ENCODE measurements at places on chromosomes 12 and 14. TPM values are rescaled to one million over a fixed set of nuclear protein-coding genes. Genes with fewer than 3 reads are reported as not detected.

CLEC6A gene
- not detected for total RNA-seq

USP5 gene
- 65.2 TPM for total RNA-seq

BEGAIN gene
- total RNA-seq, result 1.6 TPM

NGB gene
- total RNA-seq, result not detected

MYO1A gene
- total RNA-seq, result 3.0 TPM

ARHGEF25 gene
- 0.67 TPM for total RNA-seq

TMEM30B gene
- total RNA-seq, result 3.0 TPM

DNA sequence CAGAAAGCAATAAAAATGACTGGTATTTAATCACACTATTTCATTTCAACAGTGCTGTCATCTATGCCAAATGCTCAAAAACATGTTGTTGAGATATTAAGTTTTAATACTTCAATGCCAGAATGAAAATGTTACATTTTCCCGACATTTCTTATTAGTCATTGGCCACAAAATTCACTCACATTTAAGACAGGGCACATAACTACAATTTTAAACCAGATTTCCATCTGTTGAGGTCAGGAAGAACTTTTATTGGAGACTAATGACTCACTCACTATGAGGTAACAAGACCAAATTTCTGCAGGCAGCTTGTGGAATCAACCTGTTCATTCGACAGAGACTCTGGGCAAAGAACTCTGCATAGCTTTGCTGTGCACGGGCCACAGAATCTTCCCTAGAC, 36.8 kb downstream of the PPTC7 start:
- no peak for DNase-seq

- DNase-seq, result no peak
Observed at GRCh38 chr12:127770118-127770517, 496.9 kb upstream of the TMEM132C start.

DNA sequence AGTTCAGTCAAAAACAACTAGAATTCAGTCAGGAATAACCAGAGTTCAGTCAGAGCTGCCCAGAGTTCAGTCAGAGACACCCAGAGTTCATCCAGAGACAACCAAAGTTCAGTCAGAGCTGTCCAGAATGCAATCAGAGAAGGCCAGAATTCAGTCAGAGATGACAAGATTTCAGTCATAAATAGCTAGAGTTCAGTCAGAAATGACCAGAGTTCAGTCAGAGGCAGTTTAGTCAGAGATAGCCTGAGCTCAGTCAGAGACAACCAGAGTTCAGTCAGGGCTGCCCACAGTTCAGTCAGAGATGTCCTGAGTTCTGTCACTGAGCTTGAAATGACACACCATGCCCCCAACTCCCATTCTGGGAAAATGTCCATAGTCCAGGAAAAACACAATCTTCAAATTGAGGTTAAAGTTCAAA, 1102.8 kb downstream of the BCL11B start:
- no peak for DNase-seq

- no peak for DNase-seq
Observed at GRCh38 chr12:78534311-78534710, 330.3 kb upstream of the SYT1 start.

DNA sequence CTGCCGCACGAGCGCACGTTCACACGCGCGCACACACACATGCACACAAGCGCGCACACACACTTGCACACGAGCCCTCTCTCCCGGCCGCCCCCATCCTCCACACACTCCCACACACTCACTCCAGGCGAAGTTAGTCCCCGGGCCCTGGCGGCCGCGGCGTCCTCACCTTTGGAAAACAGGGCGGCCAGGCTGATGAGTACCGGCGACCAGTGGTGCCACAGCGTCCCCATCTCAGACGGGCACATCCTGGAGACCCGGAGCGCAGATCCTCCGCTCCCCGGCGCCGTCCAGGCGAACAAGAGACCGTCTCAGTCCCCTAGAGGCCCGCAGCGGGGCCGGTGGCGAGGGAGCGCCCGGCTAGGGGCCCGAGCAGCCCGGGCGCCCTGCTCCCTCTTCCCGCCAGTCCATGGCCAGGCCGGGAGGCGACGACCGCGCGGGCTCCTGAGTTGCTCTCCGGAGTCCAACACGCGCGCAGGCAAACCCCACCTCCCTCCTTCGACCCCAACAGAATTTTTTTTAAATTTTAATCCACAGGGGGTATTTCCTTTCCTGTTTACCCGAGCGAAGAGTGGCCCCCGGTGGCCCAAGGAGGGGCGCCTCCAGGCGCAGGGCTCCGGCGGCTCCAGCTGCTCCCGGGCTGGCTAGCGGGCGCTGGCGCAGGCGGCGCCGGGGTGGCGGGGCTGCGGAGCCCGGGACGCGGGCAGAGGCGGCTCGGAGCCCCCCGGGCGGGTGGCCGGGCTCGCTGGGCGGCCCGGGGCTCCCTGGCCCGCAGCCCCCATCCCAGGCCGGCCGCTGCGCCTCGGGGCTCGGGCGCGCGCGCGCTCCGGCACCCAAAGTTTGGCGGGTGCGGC, 506 bp downstream of the TMEM132D start:
- no peak for DNase-seq

GRCh38 chr12:72178244-72178643, 93.9 kb upstream of the TRHDE start:
- no peak for DNase-seq

GRCh38 chr12:70919597-70920035, 922 bp downstream of the PTPRR start:
- no peak for DNase-seq

DNA sequence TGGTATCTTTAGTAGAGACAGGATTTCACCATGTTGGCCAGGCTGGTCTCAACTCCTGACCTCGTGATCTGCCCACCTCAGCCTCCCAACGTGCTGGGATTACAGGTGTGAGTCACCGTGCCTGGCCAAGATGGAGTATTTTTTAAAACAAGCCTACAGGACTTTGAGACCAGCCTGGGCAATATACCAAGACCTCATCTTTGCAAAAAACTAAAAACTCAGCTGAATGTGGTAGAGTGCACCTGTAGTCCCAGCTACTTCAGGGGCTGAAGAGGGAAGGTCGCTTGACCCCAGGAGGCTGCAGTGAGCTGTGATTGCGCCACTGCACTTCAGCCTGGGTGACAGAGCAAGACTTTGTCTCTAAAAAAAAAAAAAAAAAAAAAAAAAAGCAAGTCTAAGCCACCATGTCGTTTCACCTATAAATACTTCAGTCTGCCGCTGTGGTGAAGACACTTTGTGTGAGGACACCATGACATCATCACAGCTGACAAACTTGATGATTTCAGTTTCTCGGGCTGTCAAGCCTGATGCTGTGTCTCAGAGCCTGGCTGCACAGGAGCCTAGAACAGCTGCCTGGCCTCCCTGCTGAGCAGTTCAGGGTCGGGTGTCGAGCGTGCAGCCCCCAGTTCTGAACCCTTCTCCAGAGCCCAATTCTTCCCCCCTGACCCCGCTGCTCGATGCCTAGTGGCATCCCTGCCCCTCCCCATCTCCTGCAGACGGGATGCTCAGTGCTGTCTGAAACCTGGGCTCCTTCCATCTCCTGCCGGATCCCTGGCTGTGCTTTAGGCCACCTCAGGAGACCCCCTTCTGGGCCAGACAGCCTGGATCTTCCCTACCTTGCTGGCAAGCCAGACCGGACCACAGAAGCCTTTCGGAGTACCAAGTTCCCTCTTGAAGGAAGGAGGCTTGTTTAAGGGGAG, 119.2 kb upstream of the EVL start:
- DNase-seq, result no peak

- DNase-seq, result no peak
Observed at GRCh38 chr12:99906786-99907579, 77.8 kb downstream of the ANKS1B start.

GRCh38 chr12:130121226-130122000, 40.9 kb upstream of the FZD10 start:
- no peak for DNase-seq

- DNase-seq, result no peak
Observed at GRCh38 chr12:99619389-99620158, 28.0 kb upstream of the GARIN6 start.

DNA sequence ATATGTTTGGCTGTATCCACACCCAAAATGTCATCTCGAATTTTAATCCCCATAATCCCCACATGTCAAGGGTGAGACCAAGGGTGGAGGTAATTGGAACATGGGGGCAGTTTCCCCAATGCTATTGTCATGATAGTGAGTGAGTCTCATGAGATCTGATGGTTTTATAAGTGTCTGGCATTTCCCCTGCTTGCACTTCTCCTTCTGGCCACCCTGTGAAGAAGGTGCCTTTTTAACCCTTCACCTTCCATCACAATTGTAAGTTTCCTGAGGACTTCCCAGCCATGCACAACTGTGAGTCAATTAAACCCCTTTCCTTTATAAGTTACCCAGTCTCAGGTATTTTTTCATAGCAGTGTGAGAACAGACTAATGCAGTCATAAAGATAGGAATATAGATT, 216.7 kb upstream of the SSTR1 start:
- no peak for DNase-seq

DNA sequence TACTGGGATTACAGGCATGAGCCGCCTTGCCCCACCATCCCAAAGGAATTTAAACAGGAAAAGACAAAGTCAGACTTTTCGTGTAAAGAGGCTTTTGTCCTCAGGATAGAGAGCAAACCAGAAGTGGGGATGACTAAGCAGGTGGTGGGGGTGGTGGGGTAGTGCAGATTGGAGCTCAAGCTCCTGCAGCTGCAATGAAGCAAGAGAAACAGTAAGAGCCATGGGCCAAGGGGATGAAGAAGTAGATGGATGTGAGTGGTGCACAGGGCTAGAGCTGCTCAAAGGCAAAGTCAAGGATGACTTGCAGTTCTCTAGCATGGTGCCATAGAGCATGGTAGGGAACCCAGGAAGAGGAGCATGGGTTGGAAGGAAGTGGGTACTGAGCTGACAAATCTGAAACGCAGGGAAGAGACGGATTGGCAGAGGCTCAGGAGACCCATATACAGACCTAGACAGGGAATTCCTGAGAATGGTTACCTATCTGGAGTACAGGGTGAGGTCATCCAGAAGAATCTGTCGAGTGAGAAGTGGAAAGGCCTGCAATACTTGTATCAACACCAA, 11.4 kb upstream of the RNF34 start:
- no peak for DNase-seq

DNA sequence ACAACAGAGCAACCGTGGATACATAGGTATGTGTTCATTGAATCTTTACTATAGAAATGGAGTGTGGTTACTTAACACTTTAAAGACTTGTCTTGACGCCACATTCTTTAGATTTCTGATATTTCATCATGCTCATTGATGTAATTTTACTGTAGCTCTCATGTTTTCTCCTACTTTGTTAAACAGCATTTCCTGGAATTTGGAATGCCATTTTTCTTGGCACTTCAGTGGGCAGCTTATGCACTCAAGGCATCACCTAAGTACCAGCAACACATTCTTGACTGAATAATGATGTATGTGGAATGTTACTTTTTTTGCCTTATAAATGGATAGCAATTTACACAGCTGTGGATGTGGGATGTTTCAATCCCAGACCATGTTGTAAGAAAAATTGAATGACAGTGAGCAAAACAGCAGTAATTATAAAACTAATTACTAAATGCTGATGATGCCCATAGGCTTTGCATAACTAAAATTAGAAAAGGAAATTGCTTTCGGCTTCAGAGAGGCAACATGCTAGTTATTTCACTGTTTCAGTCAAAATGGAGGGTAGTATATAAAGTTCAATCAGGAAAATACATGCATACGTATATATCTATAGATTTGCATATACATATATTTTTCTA, 298.5 kb downstream of the NPAS3 start:
- no peak for DNase-seq

DNA sequence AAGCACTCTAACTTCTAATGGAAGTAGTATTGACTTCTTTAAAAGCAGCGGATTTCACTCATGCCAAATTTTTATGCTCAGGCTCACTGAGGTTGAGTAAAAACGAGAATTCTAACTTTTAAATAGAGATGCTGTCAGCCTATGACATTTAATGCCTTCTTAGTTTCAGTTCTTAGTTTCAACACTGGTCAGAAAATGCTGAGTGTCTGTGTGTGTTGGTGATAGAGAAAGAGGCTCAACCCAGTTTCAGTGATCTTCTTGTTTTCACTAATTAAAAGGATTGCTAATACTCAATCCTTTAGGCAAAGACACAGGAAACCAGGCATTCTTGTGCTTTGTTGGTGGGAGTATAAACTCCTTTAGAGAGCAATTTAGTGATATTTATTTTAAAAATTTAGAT, 31.0 kb downstream of the PEBP1 start:
- DNase-seq, result no peak

DNA sequence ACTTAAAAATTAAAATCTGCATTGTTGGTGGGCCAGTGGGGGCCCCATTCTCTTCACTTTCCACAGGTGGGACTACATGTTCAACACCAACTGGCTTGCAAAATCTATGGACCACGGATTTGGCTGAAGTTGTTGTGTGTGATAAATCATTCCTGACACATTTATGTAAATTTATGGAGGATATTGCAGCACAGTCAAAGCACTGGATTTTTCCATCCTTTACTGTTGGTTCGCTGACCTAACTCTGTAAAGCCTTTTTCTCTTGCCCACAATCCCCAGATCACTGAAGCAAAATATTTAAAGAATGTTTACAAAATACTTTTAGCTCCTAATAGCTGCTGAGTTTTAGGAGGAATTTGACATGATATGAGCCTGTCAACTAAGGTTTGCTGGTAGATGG, 219.7 kb upstream of the PRICKLE1 start:
- no peak for DNase-seq

GRCh38 chr12:29762637-29763300, 21.0 kb downstream of the TMTC1 start:
- DNase-seq, result no peak

DNA sequence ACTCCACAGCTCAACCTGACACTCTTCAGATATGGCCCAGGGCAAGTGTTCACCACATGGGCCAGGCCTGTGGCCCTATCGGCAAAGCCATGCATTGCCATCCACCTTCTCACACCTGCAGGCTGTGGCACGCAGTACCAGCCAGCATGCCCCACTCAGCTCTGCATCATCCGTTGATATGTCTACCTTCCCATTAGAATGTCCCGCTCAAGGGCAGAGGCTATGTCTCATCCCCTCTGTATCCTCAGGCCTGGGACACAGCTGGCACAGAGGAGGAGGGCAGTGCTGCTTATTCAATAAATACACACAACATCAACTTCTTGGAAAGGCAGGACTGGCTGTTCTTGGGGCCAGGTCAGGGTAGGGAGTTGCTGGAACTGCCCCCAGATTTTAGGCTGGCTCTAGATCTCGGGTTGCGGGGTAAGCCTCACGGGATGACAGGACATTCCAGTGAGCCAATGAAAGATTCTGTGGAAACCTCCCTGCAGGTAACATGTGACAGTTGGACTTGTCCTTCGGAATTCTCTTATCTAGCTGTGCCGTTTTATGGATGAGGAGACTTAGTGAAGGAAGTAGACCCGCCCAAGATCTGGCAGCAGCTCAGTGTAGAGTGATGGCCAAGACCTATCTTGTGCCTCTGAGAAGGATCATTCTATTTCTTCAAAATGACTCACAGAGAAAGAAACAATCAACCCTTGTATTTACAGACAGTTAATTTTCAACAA, 25.6 kb downstream of the SYNE3 start:
- DNase-seq, result no peak
